ENCODE measurements at places on chromosomes 13 and 19. TPM values are rescaled to one million over a fixed set of nuclear protein-coding genes. Genes with fewer than 3 reads are reported as not detected.

DNA sequence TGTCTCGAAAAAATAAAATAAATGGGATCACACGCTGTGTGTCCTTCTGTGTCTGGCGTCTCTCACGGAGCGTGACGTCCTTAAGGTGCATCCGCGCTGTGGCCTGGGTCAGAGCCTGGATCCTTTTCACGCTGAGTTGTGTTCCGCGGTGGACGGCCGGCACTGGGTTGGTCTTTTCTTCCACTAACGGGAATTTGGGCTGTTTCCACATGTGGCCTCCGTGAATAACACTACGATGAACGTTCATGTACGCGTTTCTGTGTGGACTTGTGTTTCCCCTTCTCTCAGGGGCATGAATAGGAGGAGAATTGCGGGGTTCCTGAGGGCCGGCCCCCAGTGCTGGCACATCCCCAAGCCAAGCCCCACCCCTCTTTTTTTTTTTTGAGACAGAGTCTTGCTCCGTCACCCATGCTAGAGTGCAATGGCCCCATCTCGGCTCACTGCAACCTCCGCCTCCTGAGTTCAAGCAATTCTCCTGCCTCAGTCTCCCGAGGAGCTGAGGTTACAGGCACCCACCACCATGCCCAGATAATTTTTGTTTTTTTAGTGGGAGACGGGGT, 6.2 kb upstream of the PTBP1 start:
- DNase-seq = no peak

Gene DCT
- 0.47 TPM for total RNA-seq

Gene KRTDAP
- not detected for total RNA-seq

Gene TMEM255B
- 1.2 TPM for total RNA-seq

GRCh38 chr13:21557995-21558394, 46.0 kb downstream of the MICU2 start:
- no peak for DNase-seq

Gene NUCB1
- 201 TPM for total RNA-seq

Gene LSR
- total RNA-seq = 16.7 TPM

GRCh38 chr13:107770541-107770940, 444.8 kb downstream of the LIG4 start:
- DNase-seq = no peak

- DNase-seq = no peak
These were observed 149.5 kb upstream of the ZNF507 start for GRCh38 chr19:32195706-32196610.

DNA sequence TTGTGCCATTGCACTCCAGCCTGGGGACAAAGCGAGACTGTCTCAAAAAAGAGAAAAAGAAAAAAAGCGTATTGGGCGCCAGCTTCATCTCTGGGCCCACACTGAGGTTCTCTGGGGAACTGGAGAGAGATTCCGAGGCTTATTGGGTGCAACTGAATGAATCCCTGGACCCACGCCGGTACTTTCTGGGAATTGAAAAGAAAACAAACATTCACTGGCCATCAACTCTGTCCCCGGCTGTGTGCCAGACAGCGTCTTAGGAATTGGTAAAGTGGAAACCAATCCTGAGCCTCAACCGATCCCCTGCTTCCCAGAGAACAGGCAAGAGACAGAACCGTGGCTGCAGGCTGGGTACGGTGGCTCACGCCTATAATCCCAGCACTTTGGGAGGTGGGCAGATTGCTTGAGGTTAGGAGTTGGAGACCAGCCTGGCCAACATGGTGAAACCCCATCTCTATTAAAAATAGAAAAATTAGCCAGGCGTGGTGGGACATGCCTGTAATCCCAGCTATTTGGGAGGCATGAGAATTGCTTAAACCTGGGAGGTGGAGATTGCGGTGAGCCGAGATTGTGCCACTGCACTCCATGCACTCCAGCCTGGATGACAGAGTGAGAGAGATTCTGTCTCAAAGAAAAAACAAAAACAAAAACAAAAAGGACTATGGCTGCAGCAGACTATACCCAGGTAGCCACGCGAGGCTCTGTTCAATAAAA, 8.6 kb downstream of the ANO8 start:
- peak; percentile 37 for DNase-seq

DNA sequence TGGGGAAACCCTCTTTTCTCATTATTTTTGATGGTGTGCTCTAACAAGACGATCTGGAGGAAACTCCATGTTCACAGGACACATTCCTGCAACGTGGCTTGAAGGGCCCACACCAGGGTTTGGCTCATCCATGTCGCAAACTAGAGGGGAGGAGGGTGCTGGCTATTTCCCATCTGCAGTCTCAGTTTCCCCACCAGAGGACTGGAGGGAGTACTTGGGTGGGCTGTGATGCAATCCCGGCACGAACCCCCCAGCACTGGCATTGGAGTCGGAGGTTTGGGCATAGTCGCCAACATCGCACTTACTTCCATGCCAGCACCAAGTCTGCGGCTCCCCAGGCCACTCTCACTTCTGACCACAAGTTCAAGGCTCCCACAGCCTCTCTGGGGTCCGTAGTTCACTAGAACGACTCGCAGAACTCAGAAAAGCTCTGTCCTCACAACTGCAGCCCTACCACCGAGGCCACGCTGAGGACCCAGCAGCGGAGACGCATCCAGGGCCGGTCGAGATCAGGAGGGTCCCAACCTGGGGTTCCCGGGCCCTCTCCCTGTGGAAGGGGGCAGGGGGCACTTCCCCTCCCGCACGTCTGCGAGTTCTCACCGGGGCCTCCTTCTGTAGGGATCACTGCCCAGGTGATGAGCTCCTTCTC, 165.6 kb upstream of the SOX1 start:
- DNase-seq = no peak

GRCh38 chr19:29564574-29565005, 38.8 kb downstream of the VSTM2B start:
- peak; percentile 57 for DNase-seq

DNA sequence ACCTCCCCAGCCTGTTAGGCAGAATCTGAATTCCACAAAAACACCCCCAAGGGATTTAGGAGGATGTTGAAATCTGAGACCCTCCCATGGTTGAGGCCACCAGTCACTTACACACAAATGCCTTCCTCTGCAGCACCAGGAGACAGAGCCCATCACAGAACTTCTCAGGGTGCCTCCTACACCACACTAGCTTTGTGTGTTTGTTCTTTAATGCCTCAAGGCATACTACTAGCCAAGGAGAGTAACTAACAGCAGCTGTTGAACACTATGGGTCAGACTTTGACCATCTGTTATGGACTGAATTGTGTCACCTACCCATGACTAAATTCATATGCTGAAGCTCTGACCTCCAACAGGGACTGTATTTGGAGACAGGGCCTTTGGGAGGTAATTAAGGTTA, 9.5 kb upstream of the MED26 start:
- peak; percentile 25 for DNase-seq

All from G401 (cell line).